Aortic smooth muscle cell (primary cell): ENCODE measurements at places on chromosomes 7 and 10. TPM values are rescaled to one million over a fixed set of nuclear protein-coding genes. Genes with fewer than 3 reads are reported as not detected.

Gene OPALIN
- not detected in 2 replicates for total RNA-seq

Gene TRIM50
- total RNA-seq = not detected in 2 replicates

Gene FXYD4
- total RNA-seq = not detected in 2 replicates

Gene ZNF248
- total RNA-seq = 6.7 and 8.7 TPM in 2 replicates

Gene MRPS24
- total RNA-seq = 53.5 and 58.4 TPM in 2 replicates

Gene CAMK1D
- 4.1 and 6.2 TPM in 2 replicates for total RNA-seq

Gene PIK3CG
- 0.12 and 0.26 TPM in 2 replicates for total RNA-seq

Gene NXPH1
- not detected in 2 replicates for total RNA-seq

Gene TMEM229A
- 0.13 and 0.37 TPM in 2 replicates for total RNA-seq

Gene AOAH
- total RNA-seq = not detected in 2 replicates

Gene CYP3A4
- not detected in 2 replicates for total RNA-seq

Gene CNTNAP2
- total RNA-seq = not detected in 2 replicates

Gene NANOS1
- total RNA-seq = 1.1 and 1.2 TPM in 2 replicates

Gene EN2
- total RNA-seq = not detected in 2 replicates

Gene CRTAC1
- not detected in 2 replicates for total RNA-seq

Gene TMEM270
- total RNA-seq = not detected in 2 replicates

Gene HPSE2
- total RNA-seq = not detected in 2 replicates

Gene COL26A1
- 0.12 TPM in 1 of 2 replicates, not detected in the other for total RNA-seq

Gene CCL24
- not detected in 2 replicates for total RNA-seq

Gene NSUN6
- 9.0 and 9.4 TPM in 2 replicates for total RNA-seq

Gene RNF133
- total RNA-seq = 0.13 and 0.37 TPM in 2 replicates
